ENCODE measurements at places on chromosomes 7 and 10.
A peak's percentile ranks its signal among the peaks of the same experiment; 100 is the strongest.

- DNase-seq: no peak
- no peak overlapping the region for H3K4me3 ChIP-seq
- no peaks in the 10 kb centered on the region for H3K4me1 ChIP-seq
- H3K27ac ChIP-seq: no peak overlapping the region
These were observed 491.7 kb downstream of the ARL4A start for GRCh38 chr7:13179011-13179582.

DNA sequence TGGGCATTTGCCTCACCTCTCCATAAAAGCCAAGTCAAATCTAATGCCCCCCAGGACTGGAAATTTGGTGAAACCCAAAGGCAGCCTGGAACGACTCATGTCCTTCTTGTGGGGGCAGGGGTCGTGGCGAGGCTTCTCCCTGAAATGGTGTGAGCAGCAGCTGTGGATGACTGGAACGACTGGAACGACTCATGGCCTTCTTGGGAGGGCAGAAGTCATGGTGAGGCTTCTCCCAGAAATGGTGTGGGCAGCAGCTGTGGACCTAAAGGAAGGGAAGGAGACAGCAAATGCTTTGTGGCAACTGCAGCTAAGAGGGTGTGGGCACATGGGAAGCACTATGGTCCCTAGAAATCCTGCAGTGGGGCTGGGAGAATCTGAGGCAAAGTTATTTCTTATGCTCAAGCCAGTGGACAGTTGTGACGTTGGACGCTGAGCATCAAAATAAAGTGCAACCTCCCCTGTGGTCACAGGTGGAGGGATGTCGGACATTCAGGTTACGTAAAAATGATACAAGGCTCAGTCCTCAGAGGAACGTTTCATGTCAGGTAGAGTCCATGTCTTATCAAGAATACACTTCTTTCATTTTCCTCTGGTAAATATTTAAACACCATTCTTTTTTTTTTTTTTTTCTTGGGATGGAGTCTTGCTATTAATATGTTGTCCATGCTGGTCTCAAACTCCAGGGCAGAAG is 107.0 kb upstream of the KIF5B start:
- H3K27me3 ChIP-seq: no peaks in the 10 kb centered on the region
- no peak for DNase-seq
- no peaks in the 10 kb centered on the region for H3K4me1 ChIP-seq

DNA sequence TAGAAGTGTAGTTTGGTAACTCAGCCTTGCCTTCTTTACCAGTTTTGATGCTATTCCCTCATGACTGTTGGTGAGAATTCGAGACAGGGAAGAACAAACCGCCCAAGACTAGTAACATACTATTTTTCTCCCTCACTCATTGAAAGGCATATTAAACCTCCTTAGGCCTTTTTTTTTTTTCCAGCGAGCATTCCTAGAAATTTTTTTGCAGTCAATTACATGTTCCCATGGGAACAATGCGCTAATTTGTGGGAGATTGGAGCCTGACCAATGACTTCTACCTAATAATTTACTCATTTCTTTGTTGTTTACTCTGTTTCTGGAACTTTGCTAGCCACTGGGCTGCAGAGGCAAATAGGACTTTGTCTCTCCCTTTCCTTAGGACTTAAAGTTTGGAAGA is 6.0 kb downstream of the VPS50 start:
- H3K27me3 ChIP-seq: no peaks in the 10 kb centered on the region
- DNase-seq: no peak
- no peak overlapping the region for H3K4me3 ChIP-seq
- H3K4me1 ChIP-seq: no peaks in the 10 kb centered on the region
- no peaks in the 10 kb centered on the region for H3K36me3 ChIP-seq
- H3K27ac ChIP-seq: no peak overlapping the region

GRCh38 chr10:72016608-72017300 is 52.6 kb downstream of the CHST3 start:
- no peaks in the 10 kb centered on the region for H3K36me3 ChIP-seq
- peak; percentile 80 for DNase-seq
- H3K4me1 ChIP-seq: no peaks in the 10 kb centered on the region
- H3K27ac ChIP-seq: peak overlapping the region; percentile 56
- H3K27me3 ChIP-seq: no peaks in the 10 kb centered on the region

- no peaks in the 10 kb centered on the region for H3K27me3 ChIP-seq
- no peaks in the 10 kb centered on the region for H3K36me3 ChIP-seq
- DNase-seq: no peak
- H3K27ac ChIP-seq: no peak overlapping the region
- H3K4me1 ChIP-seq: no peaks in the 10 kb centered on the region
These were observed 845.7 kb upstream of the POT1 start for GRCh38 chr7:125775317-125775716.

DNA sequence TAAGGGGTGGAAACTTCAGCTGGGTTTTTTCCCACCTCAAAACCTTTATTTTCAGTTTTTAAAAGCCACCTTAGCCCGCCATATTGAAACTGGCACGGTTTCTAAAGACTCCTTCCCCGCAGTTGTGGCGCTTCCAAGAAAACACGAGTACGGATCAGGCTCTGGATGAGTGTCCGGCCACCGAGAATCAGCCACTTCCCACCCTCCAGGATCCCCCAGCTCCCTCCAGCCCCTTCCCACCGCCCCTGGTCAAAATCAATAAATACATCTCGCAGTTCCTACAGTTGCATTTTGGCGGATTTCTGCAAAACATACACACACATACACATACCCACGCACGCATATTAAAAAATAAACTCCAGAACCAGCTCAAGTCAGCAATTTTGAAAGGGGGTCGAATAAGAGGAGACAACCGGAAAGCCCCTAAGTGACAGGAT is 1.1 kb downstream of the SFMBT2 start:
- no peak overlapping the region for H3K27ac ChIP-seq
- H3K4me1 ChIP-seq: peaks cover 38% of the 10 kb centered on the region
- no peak for DNase-seq

DNA sequence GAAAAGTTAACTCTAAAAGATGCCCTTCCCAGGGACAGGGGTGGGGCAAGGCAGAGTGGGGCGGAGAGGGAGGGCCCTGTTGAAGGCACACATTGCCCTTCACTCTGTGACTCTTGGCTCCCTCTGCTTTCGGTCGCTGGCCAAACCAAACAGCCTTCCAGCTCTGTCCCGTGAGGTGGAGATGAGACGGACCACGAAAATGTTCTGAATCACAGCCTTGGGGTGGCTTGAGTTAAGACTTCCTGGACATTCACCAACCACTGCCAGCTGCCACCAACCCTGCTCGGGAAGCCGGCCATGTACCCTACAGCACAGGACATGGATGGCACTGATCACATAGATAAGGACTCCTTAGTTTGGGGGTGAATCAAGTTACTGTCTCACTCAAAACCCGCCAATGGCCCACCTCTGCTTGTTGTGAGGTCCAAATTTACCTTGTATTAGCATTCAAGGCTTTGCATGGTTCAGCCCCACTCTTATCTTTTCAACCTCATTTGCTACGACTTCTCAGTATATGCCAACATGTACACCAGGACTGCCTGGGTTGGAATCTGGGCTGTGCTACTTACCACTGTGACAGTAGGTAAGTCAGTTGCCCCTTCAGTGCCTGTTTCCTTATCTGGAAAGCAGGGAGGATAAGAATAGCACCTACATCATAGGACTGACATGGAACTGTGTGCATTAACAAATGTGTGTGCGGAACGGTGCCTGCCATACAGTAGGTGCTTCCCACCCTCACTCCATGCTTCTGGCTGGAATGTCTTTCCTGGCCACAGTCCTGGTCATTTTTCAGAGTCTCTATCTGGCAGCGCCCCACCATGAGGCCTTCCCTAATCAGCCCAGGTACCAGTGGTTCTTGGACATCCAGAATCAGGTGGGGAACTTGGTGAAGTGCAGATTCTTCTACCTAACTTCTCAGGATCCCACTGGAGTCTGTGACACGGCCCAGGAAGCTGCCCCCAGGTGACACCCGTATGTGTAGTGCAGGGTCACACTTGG is 28.0 kb downstream of the ITPRIP start:
- peak; percentile 93 for DNase-seq
- H3K4me3 ChIP-seq: no peak overlapping the region
- peak overlapping the region; percentile 79 for H3K27ac ChIP-seq
- no peaks in the 10 kb centered on the region for H3K27me3 ChIP-seq

GRCh38 chr7:157908006-157908782 is 571.4 kb downstream of the DNAJB6 start:
- no peak overlapping the region for H3K27ac ChIP-seq
- no peak overlapping the region for H3K4me3 ChIP-seq
- H3K36me3 ChIP-seq: no peaks in the 10 kb centered on the region
- H3K27me3 ChIP-seq: no peaks in the 10 kb centered on the region
- DNase-seq: no peak
- H3K4me1 ChIP-seq: no peaks in the 10 kb centered on the region

GRCh38 chr10:71103961-71104360 is 108.4 kb upstream of the UNC5B start:
- no peaks in the 10 kb centered on the region for H3K36me3 ChIP-seq
- no peaks in the 10 kb centered on the region for H3K4me1 ChIP-seq
- no peaks in the 10 kb centered on the region for H3K27me3 ChIP-seq
- no peak overlapping the region for H3K4me3 ChIP-seq
- DNase-seq: no peak
- no peak overlapping the region for H3K27ac ChIP-seq

- DNase-seq: no peak
- H3K27ac ChIP-seq: no peak overlapping the region
- H3K4me3 ChIP-seq: no peak overlapping the region
These were observed 16.2 kb downstream of the CCNY start for GRCh38 chr10:35352512-35352911.

DNA sequence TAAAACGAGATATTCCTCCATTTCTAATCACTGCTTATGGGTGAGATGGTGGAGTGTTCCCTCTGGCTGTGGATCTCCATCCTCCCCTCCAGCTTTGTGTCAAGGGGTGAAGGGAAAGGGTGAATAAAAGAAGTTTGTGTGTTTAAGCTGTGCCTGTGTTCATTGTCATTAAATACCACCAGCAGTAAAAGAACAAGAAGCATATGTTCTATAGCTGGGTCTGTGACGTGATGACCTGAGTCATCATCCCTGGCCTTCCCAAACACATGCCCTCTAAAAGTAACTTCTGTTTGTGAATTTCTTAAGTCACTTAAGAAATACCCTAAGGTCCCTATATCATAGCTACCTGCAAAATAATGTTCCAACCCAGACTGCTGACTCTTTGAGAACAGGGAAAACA is 104.9 kb downstream of the PPP1R17 start:
- no peak for DNase-seq
- no peaks in the 10 kb centered on the region for H3K4me1 ChIP-seq
- no peaks in the 10 kb centered on the region for H3K36me3 ChIP-seq

GRCh38 chr10:88843171-88843570 is 8.5 kb downstream of the ANKRD22 start:
- H3K27ac ChIP-seq: no peak overlapping the region
- DNase-seq: no peak
- no peak overlapping the region for H3K4me3 ChIP-seq
- H3K36me3 ChIP-seq: no peaks in the 10 kb centered on the region

DNA sequence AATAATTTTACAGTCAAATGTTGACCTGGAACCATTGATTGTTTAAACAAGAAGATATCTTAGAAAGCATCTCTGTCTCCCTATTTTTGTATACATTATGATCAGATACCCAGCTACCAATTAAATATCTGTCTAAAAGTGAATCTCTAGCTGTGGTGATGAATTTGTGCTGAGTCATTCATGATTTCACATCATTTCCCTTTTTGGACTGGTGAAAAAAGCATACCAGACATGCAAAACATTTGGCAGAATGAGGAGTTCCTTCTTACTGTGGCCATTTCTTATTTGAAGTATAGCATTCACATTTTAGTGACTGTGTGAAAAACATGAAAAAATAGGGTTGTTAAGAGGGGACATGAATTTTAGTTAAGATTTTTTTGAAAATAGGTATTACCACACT is 98.0 kb upstream of the GATA3 start:
- H3K4me1 ChIP-seq: no peaks in the 10 kb centered on the region
- no peaks in the 10 kb centered on the region for H3K27me3 ChIP-seq
- H3K4me3 ChIP-seq: no peak overlapping the region
- no peak for DNase-seq
- H3K36me3 ChIP-seq: no peaks in the 10 kb centered on the region

GRCh38 chr10:70688828-70689227 is 16.5 kb downstream of the ADAMTS14 start:
- no peak for DNase-seq
- H3K4me3 ChIP-seq: no peak overlapping the region
- no peaks in the 10 kb centered on the region for H3K27me3 ChIP-seq
- no peaks in the 10 kb centered on the region for H3K36me3 ChIP-seq
- H3K27ac ChIP-seq: no peak overlapping the region

DNA sequence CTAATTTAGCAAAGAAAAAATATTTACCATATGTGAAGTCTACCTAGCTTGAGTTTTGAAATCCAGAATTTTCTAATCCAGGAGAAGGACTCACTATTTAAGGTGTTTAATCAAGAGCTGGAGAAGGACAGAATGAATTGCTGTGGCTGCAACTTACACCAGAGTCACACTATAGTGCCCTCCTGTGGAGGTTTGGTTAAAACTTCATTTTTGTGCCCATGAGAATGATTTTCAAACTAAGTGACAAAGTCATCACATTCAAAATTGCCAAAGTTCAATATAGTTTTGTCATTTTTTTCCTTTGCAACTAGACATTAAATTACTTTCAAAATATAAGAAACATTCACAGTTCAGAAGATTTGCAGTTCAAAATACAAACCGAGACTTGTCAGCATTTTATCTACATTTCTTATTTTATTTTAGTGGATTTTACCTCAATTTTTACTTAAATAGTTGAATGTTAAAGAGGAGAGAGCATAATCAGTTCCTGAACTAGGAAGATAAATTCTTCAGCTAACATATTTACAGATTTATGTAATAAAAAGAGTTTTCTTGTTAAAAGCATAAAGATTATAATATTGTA is 70.7 kb downstream of the CABCOCO1 start:
- no peaks in the 10 kb centered on the region for H3K36me3 ChIP-seq
- H3K27ac ChIP-seq: no peak overlapping the region
- no peak overlapping the region for H3K4me3 ChIP-seq

DNA sequence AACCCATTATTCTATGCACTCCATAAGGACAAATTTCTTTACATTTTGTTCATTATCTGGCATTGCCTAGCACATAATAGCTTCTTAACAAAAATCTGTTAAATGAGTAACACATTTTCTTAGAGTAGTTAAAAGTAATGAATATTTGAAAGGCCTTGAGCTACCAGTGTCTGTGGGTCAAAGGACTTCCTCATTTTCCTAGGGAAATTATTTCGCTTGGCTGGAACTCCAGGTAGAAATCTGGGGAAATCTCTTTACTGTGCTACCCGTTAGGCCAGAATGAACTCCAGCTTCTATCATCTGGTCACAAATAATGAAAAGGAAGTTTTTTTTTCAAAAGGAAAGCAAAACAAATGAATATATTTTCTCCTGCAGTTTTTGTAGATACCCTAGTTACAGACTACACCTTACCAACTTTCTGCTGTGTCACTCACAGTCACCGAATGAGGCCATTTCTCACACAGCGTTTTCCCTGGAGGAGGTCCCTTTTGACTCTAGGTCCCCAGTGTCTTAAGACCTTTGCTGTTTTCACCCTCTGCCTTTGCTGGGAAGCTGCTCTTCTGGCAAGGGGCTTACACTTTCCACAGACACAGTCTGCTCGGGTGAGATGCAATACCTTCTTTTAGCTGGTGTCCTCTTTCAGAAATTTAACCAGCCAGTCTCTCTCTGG is 1.6 kb downstream of the SAMD9L start:
- H3K27ac ChIP-seq: peak overlapping the region; percentile 39
- peaks cover 34% of the 10 kb centered on the region for H3K36me3 ChIP-seq
- peak overlapping the region; percentile 55 for H3K4me3 ChIP-seq
- H3K4me1 ChIP-seq: no peaks in the 10 kb centered on the region
- DNase-seq: no peak
